GM12864 (cell line): ENCODE measurements at places on chromosomes 12 and 14.

DNA sequence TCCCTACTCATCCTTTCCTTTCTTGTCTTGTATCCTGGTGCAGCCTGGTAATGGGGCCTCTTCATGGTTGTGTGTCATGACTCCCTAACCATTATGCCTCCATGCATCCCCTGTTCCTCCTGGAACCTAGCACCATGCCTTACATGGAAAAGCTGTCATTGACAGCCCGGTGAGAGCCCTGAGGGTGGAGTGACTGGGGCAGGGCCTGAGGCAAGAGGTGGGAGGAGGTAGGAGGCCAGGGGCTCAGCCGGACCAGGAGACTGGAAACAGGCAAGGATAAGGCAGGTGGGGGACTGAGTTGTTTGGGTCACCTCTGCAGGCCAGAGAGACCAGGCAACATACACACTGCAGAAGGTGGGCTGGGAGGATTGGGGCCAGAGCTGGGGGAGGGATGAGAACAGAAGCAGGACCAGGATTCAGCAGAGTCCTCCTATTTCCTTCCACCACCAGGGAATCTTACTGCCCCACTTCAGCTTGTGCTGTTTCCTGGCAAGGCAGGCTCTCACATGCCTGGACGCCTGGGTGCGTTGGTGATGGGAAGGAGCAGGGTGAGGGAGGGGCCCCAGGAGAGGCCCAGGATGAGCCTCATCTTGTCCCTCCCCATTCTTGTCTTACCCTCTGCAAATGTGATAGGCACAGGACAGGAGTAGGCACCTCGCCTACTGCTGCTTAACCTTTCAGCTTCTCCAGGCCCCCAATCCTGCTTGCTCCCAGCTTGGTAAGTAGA lies at the start of gene LTB4R2:
TSS of gene LTB4R2 (plus strand) at position 603 of the 727 bp plus-strand sequence. CDS start 525 bp downstream, outside the sequence.
- DNase-seq: no peak

GRCh38 chr12:28313631-28314030 lies 123.4 kb downstream of the CCDC91 start:
- no peak for DNase-seq

- no peak for DNase-seq
Observed at GRCh38 chr12:119840582-119840981, 36.5 kb downstream of the CIT start.

- no peak for DNase-seq
Observed at GRCh38 chr12:39763071-39763889, 143.7 kb upstream of the ABCD2 start.

GRCh38 chr14:84483072-84483420 lies 1046.9 kb upstream of the FLRT2 start:
- no peak for DNase-seq

DNA sequence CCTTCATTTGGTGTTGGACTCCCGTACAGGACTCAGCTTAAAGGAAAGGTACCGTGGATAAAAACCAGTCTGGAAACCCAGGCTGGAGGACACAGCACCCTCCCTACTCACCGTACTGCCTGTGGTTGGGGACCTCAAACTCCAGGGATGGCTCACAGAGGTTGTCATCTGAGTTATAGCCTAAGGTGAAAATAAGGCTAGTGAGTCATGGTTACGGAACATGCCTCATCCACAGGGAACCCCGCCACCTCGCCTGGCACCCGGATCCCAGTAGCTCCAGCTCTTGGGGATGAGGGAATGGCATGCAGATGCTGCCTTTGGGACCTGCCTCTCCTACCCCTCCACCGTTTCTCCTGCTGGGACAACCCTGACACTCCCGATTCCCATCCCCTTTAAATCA lies 36.8 kb upstream of the GPR68 start:
- DNase-seq: no peak

- DNase-seq: no peak
Observed at GRCh38 chr14:34075042-34075744, 124.3 kb upstream of the EGLN3 start.

- DNase-seq: no peak
Observed at GRCh38 chr14:100428727-100429126, 105.6 kb downstream of the SLC25A47 start.
